ENCODE measurements at places on chromosomes 7 and 10.

- DNase-seq: no peak
Observed at GRCh38 chr7:33789871-33790630, 115.3 kb upstream of the BMPER start.

GRCh38 chr10:81865581-81865980, 9.4 kb upstream of the NRG3 start:
- no peak for DNase-seq

GRCh38 chr7:79709574-79710409, 256.3 kb upstream of the MAGI2 start:
- DNase-seq: no peak

DNA sequence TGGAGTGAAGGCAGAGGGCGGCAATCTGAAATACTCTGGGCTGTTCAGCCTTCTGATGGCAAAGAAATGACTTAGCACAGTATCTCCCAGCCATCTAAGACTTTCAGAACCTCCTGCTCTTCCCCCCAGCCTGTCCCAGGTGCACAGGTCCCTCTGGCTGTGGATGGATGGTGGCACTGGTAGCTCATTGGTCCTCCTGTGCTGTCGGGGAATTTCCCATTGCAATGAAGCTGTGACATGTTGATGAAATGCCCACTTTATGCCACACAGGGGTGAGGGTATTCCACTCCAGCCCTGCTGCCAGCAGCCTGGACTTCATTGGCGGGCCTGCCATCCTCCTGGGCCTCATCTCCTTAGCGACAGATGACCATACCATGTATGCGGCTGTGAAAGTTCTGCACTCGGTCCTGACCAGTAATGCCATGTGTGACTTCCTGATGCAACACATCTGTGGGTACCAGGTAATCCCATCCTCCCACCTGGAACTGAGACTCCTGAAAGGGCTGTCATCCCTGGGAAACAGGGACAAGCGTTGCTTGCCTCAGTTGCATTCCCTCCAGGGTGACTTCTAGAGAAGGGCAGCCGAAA, 105.9 kb downstream of the WDFY4 start:
- DNase-seq: no peak

DNA sequence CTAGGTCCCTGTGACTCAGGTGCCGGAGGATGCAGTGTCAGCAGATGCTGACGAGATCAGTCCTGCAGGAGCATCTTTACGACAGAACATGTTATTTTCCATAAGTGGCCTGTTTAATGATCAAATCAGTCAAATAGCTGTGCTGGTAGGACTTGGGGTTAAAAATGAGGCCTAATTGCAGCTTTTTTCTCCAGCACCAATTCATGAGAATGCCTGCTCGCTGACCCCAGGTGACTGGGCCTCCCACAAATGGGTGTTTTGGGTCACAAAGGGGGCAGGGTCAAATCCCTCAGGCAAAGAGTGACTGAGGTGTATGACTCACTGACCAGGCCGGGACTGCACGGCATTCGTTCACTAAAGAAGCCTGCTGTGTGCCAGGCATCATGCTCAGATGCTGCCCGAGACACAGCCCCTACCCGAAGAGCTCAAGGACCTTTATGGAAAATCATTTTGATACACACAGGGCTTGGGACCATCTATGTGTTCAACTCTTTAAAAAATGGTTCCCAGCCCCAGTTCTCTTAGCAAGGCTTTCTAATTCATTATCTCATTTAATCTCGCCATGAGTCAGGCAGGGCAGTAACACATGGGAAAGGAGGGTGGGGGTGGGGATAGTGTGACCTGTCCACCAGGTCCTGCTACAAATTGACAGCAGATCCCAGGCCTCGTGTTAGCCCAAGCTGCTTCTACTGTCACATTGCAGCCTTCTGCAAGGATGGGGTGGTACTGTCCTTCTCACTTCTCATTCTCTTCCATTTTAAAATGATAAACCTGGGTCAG, 21.1 kb downstream of the ZNF775 start:
- no peak for DNase-seq

DNA sequence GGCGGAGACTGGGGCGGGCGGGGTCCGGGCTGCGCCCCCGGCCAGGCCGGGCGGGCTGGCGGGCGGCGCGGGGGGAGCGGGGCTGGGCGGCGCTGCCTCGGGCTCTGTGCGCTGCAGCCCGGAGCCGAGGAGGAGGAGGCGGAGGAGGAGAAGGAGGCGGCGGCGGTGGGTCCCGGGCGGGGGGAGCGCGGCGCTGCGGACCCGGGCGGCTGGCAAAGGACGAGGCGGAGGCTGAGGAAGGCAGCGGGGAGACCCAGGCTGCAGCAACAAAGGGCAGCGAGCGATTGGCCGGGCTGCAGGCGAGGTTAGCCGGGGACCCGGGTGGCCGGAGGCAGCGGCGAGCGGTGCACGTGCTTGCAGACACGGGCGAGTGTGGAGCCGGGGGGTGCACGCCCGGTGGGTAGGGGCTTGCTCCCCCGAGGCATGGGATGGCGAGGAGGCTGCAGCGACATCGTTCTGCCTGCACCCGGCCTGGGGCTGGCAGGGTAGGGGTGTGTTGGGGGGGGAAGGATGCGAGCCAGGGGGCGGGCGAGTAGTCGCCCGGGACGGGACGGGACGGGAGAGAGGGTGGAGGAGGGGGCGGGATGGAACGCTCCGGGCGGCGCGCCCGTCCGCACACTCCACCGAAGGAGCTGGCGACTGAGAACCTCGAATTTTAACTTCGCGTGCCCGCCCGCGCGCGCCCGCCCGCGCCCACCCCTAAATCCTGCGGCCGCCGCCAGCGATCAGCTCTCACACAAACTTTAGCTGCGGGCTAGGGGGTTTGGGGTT, 844 bp upstream of the KAT6B start:
- no peak for DNase-seq

DNA sequence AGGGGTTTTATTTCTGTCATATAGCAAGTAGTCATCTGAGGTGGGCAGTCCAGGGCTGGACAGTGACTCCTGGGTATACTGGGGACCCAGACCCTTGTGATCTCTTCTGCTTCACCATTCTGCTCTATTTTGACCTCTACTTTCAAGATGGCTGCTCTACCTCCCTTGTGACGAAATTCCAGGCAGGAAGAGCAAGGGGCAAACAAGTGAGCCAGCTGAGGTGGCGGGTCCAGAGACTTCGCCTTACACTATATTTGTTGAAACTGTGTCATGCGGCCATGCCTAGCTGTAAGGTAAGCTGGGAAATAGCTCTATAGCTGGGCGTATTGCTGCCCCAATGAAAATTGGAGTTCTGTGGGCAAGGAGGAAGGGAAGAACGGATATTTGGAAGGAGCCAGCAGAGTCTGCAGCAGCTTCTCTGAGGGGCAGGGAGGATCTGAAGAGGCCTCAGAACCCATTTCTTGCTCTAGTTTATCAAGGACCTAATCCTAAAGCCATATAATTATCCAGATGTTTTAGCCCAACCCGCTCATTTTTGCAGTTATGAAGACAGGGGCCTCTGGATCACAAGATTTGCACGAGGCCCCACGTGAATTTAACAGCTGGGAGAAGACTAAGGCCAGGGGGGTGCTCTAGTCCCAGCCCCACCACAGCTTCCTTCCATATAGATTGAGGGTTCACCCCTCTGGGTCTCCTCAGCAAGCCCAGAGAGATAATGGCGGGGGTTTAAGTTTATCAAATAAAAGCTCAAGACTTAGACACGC, 7.7 kb upstream of the CPA1 start:
- no peak for DNase-seq

- DNase-seq: no peak
Observed at GRCh38 chr10:70607936-70608335, 5.4 kb upstream of the PRF1 start.

DNA sequence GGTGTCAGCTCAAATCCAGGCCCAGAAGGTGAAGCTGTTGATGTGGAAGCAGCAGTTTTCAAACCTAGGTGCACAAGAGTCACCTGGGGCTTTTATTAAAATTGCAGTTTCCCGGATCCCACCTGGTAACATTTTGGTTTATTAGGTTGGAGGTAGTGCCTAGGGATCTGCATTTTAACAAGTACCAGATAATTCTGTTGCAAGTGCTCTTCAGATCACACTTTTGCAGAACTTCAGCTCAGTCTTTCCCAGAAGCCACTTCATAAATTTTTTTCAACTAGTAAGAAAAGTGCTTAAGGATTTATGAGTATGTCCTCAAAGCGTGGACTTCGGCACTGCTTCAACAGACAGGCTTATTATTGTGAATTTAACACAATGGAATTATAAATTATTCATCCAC, 213.8 kb downstream of the ADRA2A start:
- no peak for DNase-seq

DNA sequence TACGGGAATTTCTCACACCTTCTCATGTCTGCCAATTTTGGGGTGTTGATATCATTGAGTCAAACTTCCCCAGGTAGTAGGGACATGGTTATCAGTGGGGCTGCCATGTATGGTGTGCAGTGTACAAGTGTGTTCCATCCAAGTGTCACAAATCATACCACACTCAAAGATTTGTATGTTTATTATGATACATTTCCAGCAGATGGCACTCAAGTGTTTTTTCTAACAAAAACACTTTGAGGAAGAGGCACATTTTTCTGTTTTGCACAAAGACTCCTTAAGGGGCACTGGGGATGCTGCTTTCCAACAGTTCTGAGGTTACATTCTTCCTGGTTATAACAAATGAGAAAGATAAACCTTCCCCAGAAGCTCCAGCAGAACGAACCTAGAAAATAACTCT, 414.5 kb downstream of the REEP3 start:
- DNase-seq: no peak

DNA sequence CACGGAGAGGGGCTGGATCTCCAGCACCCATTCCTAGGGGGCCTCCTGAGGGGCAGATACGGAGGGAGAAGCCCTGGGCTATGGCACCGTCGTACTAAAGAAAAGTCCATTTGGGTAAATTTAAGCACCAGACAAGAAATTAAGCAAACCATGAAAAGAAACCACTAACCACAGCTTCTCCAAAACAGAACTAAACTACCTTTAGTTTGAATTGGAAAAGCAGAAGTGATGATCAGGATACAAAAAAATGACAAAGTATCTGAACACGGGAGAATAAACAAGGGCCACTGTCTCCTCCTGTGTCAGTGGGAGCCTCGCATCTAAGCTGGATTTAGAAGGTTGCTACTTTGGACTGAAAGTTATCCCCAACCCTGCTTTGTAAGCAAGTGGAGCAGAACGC, 69.1 kb downstream of the DIP2C start:
- DNase-seq: no peak

- DNase-seq: no peak
Observed at GRCh38 chr10:113035732-113036312, 85.8 kb downstream of the TCF7L2 start.

- no peak for DNase-seq
Observed at GRCh38 chr7:139777133-139777891, 486 bp downstream of the HIPK2 start.

DNA sequence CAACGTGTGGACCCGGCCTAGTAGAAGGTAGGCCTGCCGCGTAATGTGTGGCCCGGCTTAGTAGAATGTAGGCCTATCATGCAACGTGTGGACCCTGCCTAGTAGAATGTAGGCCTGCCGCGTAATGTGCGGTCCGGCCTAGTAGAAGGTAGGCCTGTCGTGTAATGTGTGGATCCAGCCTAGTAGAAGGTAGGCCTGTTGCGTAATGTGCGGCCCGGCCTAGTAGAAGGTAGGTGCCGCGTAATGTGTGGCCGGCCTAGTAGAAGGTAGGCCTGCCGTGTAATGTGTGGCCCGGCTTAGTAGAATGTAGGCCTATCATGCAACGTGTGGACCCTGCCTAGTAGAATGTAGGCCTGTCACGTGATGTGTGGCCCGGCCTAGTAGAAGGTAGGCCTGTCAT, 11.9 kb upstream of the GTPBP4 start:
- DNase-seq: no peak

DNA sequence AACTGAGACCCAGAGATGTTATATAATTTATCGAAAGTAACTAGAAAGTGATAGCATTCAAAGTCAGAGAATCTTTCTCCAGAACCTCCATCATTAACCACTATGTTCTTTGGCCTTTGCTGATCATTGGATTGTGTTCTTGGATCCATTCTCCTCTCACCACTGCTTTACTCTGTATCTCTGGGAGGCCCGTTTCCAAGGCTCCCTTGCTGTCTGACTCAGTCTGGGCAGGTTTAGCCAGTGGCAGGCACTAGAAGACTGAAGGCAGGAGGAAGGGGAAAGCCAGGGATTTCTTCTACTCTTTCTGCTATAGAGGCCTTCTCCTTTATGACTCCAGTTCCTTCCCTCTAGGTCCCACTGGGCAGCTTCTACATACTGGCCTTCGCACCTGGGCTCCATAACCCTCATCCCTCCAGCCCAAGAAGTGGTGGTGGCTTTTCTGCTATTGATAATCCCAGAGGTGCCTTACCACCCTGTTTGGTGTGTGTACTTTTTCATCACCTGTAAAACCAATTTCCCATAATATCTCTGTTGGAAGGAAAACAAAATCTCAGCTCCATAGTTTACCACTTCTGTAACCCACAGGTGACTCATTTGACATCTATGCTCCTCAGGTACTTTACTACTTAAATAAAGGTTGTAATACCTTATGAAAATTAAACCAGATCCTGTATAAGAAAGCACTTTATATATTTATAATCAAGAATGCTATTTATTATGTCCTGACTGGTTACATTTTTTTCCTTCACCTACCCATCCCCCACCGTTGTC, 36.0 kb downstream of the BCAP29 start:
- no peak for DNase-seq

GRCh38 chr7:154836021-154836448, 166.9 kb downstream of the PAXIP1 start:
- DNase-seq: no peak

- no peak for DNase-seq
Observed at GRCh38 chr7:148146346-148146745, 444.2 kb upstream of the C7orf33 start.

- no peak for DNase-seq
Observed at GRCh38 chr7:50710441-50711154, 72.1 kb downstream of the GRB10 start.

- DNase-seq: no peak
Observed at GRCh38 chr10:12349629-12350166, 351 bp downstream of the CAMK1D start.

GRCh38 chr7:115087437-115087836, 165.5 kb downstream of the MDFIC start:
- no peak for DNase-seq

GRCh38 chr10:37301271-37301670, 175.9 kb downstream of the ANKRD30A start:
- DNase-seq: no peak

- DNase-seq: no peak
Observed at GRCh38 chr10:7908541-7909210, 90.4 kb downstream of the TAF3 start.

GRCh38 chr10:5685764-5686240, 1.2 kb downstream of the TASOR2 start:
- DNase-seq: no peak

- no peak for DNase-seq
Observed at GRCh38 chr10:125575843-125576242, 107.1 kb downstream of the TEX36 start.

Measured in stimulated activated CD8-positive, alpha-beta memory T cell treated with anti-CD3 and anti-CD28 coated beads, Interleukin-4, amount 100 ng/mL, for 1 hour (primary cell).